ENCODE measurements at places on chromosomes 16 and 17.
A peak's percentile ranks its signal among the peaks of the same experiment; 100 is the strongest.

- no peak for DNase-seq
These were observed 146.5 kb downstream of the RGS9 start for GRCh38 chr17:65283704-65284103.

GRCh38 chr17:73934696-73935095, 268.8 kb upstream of the RPL38 start:
- no peak for DNase-seq

- DNase-seq = no peak
These were observed 631 bp downstream of the CDH3 start for GRCh38 chr16:68645494-68646388.

- no peak for DNase-seq
These were observed 757 bp downstream of the ORMDL3 start for GRCh38 chr17:39926588-39927100.

DNA sequence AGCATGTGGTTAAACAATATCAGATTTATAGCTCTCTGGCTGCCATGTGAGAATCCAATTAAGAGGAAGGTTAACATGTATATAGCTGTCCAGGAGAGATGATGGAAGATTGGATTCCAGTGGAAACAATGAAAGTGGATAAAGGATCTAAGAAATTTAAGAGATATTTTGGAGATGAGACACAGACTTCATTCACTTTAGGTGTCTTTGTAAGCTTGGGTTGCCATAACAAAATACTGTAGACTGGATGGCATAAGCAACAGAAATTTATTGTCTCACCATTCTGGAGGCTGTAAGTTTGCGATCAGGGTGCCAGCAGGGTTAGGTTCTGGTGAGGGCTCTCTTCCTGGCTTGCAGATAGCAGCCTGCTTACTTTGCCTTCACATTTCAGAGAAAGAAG, 155.9 kb upstream of the MYOCD start:
- no peak for DNase-seq

GRCh38 chr16:57996406-57997175, 3.9 kb downstream of the ZNF319 start:
- DNase-seq = no peak

DNA sequence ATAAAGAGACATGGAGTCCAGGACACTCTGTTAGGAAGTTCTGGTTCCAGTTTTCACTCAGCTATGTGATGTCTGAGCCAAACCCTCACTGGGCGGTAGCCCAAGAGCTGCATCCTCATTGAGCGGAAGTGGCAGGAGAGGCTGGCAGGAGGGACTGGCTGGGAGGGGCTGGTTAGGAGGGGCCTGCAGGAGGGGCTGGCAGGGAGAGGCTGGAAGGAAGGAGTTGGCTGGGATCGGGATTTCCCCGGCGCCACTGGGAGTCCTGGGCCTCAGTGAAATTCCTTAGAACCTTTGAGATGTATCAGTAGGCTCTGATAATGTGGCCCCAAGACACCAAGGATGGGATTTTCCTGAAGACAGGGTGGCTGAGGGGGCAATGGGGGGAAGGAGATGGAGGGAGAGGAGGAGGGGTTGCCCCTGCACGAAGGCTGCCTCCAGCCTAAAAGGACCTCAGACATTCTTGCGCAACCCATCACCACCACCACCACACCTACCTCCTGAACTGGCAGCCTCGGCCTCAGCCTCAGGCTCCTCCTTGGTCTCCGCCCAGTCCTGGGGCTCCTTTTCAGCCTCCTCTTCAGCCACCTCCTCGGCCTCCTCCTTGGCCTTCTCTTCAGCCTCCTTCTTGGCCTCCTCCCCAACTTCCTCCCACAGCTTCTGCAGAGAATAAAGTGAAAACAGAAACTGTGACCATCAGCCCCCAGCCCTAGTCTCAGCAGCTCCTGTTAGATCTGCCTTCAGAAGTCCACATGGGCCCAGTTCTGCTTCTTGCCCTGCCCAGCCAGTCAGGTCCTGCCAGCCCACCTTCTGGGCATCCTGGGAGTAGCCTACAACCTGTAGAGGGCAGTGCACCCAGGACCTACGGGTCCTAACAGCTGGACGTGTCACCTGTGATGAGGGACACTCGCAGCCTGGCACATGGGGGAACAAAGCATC, 31.7 kb downstream of the CNGB1 start:
- peak; percentile 89 for DNase-seq

- no peak for DNase-seq
These were observed 12.1 kb upstream of the RIPOR1 start for GRCh38 chr16:67516296-67517154.

GRCh38 chr17:2388020-2388682, 12.7 kb downstream of the MNT start:
- DNase-seq = no peak

GRCh38 chr16:11105038-11105903, 150.7 kb downstream of the SOCS1 start:
- DNase-seq = no peak

GRCh38 chr17:39271546-39271945, 45.8 kb upstream of the STAC2 start:
- no peak for DNase-seq

GRCh38 chr16:10317425-10318001, 68.3 kb upstream of the ATF7IP2 start:
- DNase-seq = no peak

DNA sequence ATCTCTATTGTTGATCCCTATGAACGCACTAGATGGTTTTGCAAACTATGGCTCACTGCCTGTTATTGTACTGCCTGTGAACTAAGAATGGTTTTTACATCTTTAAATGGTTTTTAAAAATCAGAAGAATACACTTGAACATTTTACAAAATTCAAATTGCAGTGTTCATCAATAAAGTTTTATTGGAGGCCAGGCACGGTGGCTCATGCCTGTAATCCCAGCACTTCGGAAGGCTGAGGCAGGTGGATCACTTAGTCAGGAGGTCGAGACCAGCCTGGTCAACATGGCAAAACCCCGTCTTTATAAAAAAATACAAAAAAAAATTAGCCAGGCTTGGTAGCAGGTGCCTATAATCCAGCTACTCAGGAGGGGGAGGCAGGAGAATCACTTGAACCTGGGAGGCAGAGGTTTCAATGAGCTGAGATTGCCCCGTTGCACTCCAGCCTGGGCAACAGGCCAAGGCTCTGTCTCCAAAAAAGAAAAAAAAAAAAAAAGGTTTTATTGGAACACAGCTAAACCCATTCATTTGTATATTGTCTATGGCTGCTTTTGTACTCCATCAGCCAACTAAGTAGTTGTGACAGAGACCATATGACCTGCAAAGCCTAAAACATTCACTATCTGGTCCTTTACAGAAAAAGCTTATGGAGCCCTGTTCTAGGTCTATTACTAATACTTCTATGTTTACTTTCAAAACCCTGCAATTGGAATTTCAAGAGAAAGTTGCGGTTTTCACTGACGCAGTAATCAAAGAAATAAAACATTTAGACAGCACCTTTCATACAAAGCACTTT, 18.9 kb downstream of the IKZF3 start:
- DNase-seq = no peak

DNA sequence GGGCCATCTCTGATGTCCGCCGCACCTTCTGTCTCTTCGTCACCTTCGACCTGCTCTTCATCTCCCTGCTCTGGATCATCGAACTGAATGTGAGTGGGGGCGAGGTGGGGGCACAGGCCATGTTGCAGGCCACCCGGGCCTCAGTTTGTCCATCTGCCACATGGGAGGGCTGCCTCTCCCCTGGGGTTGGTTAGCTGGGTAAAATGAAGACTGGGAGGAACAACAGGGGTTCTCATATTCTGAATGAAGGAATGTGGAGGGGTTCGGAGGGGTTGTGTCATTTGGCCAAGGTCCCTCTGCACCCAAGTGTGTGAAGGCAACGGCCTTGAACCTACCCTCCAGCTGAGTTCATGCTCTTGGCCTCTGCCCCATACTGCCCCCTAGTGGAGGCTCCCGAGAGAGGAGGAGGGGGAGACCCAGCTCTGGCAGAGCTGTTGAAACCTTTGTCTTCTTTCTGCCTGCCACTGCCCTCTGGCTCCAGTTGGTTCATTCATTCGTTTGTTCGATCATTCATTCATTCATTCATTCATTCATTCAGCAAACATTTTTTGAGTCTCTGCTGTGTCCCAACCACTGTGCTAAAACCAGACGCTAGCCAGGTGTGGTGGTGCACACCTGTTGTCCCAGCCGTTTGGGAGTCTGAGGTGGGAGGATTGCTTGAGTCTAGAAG, 11.4 kb upstream of the TCAP start:
- DNase-seq = no peak

DNA sequence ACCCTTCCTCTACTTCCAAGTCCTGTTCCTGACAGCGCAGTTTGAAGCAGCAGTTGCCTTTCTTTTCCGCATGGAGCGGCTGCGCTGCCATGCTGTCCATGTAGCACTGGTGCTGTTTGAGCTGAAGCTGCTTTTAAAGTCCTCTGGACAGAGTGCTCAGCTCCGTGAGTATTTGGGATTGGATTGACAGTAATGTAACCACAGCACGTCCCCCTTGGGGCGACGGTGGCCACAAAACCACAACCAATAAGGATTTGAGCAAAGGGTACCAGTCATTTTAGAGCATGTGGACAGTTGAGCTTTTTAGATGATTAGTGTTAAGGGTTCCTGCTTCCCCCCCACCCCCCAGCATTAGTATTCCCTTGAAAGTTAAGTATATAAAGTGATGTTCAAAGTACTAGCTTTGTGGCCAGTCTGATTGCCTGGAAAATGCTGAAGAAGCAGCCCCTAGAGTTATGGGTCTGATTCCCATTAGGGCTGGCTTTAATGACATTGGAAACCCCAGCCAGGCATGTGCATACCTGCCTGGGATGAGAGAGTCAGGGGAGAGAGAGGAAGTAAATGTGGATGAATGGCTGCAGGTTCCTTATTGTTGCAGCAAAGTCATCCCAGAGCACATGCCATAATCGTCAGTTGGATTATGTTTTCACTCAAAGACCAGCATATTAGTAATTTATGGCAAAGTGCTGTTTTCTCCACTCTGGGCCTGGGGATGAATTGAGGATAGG, 31.6 kb upstream of the SLC12A3 start:
- DNase-seq = no peak
